ENCODE measurements at places on chromosomes 5 and 9.

GRCh38 chr9:135156525-135157510 is 69.3 kb downstream of the OLFM1 start:
- DNase-seq, result peak; percentile 32

- no peak for DNase-seq
Observed at GRCh38 chr5:68046445-68046844, 169.1 kb upstream of the PIK3R1 start.

DNA sequence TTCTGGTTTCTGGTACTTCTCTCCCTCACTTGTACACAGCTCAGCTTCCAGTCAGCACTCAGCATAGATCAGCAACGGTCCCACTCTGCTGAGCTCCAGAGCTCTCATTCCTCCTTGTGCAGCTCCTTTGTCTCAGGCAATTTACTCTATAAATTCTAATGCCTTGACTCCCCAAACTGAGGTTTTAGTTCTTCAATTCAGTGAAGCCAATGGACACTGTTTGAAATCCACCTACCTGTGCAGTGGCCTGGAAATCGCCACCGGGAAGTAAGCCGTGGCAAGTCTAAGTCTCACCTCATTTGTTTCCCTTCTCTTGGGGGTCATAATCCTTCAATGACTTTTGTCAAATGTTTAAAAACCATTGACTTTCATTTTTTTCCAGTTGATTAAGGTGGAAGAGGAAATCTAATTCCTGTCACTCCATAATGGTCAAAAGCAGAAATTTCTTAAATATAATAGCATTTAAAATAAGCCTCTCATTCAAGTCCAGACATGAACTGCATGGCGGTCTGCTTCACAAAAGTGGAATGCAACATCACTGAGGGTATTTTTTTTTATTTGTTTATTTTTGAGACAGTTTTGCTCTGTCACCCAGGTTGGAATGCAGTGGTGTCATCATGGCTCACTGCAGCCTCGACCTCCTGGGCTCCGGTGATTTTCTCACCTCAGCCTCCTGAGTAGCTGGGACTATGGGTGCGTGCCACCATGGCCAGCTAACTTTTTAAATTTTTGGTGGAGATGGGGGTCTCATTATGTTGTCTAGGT is 79.6 kb downstream of the C7 start:
- no peak for DNase-seq

GRCh38 chr5:150245808-150246207 is 43.8 kb downstream of the CAMK2A start:
- DNase-seq, result no peak

DNA sequence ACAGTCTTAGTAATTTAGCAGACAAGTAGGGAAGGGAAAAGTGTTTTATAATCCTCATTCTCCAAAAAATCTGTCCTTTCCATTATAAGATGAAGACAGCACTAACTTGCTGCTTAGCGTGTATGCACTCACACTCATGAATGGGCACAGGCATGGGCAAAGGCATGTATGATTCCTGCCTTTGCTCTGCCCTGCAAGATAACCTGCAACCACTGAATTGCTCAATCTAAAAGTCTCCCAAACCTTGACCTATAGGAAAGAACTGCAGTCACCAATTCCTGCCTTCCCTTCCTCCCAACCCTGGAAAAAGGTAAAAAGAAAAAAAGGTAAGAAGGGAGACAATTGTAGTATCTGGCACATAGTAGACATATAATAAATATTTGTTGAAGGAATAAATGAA is 40.8 kb downstream of the ELL2 start:
- DNase-seq, result no peak

GRCh38 chr9:115306865-115307264 is 188.9 kb upstream of the TNC start:
- no peak for DNase-seq

GRCh38 chr5:7717691-7718090 is 133.2 kb downstream of the CFAP90 start:
- DNase-seq, result no peak

GRCh38 chr9:14346811-14347405 is 33.0 kb upstream of the NFIB start:
- DNase-seq, result peak; percentile 76

DNA sequence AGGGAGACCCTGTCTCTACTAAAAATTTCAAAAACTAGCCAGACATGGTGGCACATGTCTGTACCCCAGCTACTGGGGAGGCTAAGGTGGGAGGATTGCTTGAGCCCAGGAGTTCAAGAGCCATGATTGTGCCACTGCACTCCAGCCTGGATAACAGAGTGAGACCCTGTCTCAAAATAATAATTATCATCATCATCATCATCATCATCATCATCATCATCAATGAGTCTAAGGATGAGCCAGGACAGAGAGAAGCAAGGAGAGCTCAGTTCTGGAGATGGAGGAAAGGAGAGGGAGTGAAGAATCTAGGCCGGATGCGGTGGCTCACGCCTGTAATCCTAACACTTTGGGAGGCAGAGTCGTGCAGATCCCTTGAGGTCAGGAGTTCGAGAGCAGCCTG is 36.7 kb upstream of the MATR3 start:
- no peak for DNase-seq

DNA sequence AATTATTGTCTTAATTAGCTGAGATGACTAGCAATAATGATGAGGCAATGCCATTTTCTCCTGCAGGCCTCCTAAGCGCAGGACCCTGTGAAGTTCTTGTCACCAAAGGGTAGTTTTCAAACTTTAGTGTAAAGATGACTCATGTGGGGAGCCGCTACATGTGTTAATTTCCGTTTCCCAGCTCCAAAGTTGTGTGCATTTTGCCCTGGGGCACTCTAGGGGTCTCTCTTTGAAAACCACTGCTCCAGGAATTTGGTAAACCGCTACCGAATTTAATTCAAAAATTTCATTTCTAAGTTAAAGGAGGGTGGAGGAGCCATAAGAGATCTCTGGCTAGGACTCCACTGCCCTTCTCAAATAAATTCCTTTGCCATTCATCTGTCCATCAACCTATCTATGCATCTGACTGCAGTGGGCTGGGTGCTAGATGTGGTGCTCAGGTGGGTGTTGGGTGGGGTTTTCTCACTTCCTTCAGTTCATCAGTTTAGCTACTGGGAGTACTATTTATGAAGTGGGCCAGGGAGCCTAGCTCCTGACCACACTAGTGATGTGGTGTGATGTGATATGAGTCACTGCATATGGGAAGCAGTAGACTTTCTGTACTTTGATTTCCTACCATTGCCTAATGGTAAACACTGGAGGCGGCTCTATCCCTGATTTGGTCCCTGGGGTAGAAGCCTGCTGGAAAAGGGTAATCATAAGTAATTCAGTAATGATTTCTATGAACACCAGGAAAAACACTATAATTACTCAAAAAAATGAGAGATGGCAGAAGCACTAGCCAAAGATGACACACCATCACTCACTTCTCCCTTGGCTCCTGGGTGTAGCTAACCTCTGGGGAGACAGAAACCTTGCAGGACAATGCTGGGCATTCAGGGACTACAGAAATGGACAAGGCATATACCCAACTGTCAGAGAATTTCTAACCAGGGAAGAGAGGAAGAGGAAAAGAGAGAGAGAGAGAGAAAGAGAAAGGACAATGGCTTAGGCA is 4.0 kb upstream of the ZSWIM6 start:
- no peak for DNase-seq

DNA sequence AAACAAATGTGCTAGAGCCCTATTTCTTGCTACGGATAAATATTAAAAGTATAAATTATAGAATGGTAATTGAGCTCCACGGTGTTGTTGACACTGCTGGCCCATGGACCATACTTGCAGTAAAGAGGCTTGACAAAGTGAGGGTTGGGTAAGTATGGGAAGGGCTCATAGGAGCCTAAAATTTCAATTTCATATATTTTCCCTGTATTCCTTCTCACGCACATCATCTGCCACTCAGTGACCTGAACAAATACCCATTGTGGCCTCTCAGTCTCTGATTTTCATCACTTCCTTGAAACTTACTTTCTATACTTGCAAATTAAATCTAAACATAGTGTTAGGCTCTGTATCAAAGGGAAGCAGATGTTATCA is 116.5 kb downstream of the PIK3R1 start:
- no peak for DNase-seq

GRCh38 chr5:7364226-7364875 is 31.6 kb upstream of the ADCY2 start:
- no peak for DNase-seq

DNA sequence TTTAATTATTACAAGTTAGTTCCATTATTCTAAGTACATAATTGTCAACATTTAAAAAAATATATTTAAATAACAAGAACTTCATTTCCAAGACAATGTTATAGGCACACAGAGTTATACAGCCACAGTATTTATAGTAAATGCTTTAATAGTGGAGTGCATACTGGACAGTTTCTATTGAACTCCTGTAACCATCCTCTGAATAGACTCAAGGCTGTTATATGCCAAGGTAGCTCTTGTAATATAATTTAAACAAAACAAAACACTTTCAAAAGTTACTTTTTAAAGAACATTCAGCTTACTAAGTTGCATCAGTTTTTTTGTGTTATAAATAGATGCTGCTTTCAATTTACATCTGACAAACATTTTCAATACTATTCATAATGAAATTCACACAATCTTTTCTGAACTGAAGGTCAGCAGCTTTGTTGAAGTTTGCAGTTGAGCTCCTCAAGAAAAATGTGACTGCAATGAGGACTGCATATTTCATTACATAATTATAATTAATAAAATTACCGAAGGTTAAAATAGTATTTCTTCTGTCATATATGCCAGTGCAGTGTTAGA is 549.9 kb upstream of the CYLC2 start:
- DNase-seq, result no peak

DNA sequence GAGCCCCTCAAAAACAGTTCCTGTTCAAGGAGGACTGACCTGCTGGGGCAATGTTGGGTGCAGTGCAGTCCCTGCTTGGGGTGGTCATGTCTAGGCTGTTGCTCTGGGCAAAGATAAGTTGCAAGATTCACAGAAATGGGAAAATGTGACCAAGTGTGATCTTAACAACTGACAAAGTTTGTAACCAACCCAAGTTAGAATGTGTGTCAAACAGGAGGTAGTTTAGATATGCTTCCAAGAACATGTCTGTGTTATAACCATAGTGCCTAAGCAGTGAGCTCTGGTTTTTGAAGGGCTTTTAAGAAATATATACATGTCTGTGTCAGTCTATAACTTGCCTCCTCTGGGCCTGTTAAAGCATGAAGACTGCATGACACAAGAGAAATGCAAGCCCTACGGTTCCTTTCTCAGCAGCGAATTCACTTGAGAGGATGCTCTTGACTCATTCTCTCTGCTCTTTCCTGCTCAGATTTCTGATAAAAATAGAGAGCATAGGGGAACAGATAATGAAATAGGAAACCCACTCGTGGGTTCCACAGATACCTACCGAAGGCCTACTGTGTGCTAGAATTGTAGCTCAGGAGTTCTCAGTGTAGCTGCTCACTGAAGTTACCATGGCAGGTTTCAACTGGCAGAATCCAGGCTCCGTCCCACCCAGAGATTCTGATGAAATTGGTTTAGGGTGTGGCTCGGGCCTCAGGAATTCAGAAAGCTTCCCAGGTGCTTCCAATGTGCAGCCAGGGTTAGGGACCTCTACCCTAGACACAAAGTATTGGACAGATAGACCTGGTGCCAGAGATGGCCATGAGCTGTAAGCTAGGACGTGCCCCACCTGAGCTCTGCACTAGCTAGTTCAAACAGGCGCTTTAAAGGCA is 52.4 kb downstream of the ARHGEF37 start:
- no peak for DNase-seq

GRCh38 chr5:133154274-133155075 is 102.7 kb downstream of the HSPA4 start:
- no peak for DNase-seq

- DNase-seq, result no peak
Observed at GRCh38 chr9:5543875-5544702, 33.8 kb downstream of the PDCD1LG2 start.

GRCh38 chr9:4160249-4160648 is 139.6 kb downstream of the GLIS3 start:
- no peak for DNase-seq

GRCh38 chr5:103263054-103263453 is 4.5 kb downstream of the MACIR start:
- no peak for DNase-seq

GRCh38 chr5:173454361-173454735 is 126.1 kb upstream of the STC2 start:
- no peak for DNase-seq

DNA sequence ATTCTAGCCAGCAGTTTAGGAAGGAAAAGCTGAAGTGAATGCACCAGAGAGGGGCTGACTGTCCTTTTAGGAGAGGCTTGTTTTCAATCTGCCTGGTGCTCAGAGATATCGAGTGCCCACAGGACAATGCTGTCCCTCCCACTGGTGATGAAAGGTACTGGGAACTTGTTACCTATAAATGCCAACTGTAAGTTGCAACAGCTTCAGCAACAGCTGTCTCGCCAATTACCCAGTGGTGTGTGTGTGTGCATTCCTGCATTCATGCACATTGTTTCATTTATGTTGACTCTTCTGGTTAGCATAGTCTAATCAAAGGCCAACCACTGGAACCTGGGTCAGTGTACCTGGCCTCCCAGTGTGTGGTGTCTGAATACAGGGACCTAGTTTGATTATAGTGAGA is 161.1 kb downstream of the CSNK1G3 start:
- no peak for DNase-seq

- no peak for DNase-seq
Observed at GRCh38 chr5:53411388-53411787, 69.0 kb upstream of the FST start.

- DNase-seq, result no peak
Observed at GRCh38 chr5:94388773-94389514, 229.5 kb downstream of the KIAA0825 start.

- no peak for DNase-seq
Observed at GRCh38 chr9:22855980-22856379, 409.4 kb downstream of the DMRTA1 start.

GRCh38 chr5:5242056-5242455 is 101.9 kb downstream of the ADAMTS16 start:
- DNase-seq, result no peak

DNA sequence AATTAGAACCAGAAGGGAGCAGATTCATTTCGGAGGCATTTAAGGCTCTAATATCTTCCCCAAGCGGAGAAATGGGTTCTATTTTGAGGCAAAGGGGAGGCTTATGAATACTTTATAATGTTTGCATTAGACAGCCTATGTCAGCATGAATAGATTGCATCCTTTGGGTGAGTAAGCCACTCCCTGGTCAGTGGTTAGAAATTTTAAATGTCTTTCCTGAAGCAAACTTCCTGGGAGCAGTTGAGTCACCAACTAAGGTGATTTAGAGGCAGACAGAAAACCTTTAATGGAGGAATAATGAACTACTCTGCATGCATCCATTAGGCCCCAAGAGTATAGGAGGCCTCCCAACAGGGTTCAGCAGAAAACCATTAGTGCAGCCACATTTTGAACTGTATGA is 204.9 kb downstream of the ELAVL2 start:
- DNase-seq, result no peak

DNA sequence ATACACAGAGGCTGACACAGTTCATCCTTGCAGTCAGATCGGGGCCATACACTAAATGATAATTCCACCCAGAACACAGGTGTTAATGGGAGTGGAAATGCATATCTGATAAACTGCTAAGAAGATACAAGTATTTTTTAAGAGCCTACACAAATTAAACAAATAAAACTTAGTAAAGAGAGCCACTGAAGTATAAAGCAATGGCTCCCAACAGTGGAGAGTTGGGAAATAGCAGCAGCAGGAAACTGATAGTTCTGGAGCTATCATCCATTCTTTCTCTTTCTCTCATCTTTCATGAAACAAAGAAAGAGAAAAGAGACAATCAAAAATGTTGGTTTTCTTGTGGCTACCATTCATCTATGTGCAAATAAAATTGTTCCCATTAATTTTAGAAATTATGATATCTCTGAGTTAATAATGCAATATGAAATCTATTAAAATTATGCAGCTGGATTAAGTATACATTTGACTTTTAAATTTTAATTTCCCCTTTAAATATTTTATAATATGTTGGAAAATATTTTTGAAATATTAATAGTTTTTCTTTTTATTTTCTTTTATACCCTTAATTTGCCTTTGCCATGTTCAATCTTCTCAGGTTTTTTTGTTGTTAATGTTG is 120.8 kb downstream of the EMB start:
- DNase-seq, result no peak

Data from stomach (tissue), 19 donors.